NCI-H2171 (cell line): ENCODE measurements at places on chromosomes 7 and 10.

GRCh38 chr10:85315657-85316056, 987.3 kb downstream of the CCSER2 start:
- DNase-seq: no peak

GRCh38 chr7:32496052-32496813, 944 bp downstream of the AVL9 start:
- DNase-seq: peak; percentile 28

- DNase-seq: no peak
Observed at GRCh38 chr7:147711447-147711846, 879.1 kb upstream of the C7orf33 start.

DNA sequence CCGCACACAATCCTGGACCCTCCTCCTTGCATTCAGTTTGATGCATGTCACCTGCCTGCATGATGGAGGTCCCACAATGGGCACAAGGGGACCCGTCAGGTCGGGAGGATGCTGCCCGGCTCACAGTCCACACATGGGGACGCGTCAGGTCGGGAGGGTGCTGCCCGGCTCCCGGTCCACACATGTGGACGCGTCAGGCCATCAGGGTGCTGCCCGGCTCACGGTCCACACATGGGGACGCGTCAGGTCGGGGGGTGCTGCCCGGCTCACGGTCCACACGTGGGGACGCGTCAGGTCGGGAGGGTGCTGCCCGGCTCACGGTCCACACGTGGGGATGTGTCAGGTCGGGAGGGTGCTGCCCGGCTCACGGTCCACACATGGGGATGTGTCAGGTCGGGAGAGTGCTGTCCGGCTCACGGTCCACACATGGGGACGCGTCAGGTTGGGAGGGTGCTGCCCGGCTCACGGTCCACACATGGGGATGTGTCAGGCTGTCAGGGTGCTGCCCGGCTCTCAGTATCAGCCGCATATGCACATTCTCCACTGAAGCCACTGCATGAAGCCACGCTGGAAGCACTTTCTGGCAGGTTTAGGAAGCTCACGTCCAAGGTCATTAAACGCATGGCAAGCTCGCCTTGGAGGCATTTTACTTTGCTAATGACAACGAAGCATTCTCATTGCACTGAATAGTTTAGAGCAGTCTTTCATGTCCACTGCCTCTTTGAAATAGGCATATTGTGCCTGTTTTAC, 50.3 kb downstream of the DIP2C start:
- DNase-seq: no peak

DNA sequence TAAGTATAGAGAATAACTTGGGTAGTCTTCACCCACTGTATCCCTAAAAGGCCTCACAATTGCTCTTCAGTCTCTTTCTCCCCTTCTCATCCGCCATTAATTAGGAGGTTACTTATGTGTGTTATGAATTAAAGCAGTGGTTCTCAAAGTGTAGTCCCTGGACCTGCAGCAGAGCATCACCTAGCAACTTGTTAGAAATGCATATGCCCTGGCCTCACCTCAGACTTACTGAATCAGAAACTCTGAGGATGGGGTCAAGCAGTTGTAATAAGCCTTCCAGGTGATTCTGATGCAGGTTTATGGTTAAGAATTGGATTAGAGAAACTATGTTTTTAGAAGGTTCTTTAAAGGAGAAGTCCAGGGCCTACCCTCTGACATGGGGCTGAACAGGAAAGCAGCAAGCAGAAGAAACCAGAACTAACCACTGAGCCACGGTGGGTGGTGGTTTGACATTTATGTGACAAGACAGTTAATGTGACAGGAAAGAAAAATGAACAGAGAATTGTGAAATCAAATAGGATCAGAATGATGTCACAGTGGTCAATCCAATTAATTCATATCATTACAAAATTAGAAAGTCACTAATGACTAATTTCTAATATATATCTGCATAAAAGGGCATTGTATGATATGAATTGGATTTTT, 37.6 kb downstream of the ENTPD1 start:
- DNase-seq: no peak

DNA sequence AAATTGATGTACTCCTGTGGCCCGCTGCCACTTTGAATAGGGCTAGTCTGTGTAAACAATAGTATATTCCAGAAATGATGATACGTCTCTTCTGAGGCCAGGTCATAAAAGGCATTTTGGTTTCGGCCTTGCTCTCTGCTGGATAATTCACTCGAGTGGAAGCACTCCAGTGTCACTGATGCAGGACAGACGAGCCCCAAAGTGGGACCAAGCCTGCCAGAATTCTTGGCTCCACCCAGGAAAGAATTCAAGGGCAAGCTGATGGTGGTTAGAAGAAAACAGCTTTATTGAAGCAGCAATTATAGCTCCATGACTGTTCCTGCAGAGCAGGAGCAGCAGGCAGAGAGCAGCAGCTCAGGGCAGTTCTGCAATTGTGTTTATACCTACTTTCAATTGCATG, 717.6 kb downstream of the GRM8 start:
- DNase-seq: no peak

- DNase-seq: no peak
Observed at GRCh38 chr10:100888957-100889356, 23.8 kb upstream of the SLF2 start.

GRCh38 chr7:129728875-129729467, 117.5 kb downstream of the NRF1 start:
- no peak for DNase-seq

- DNase-seq: no peak
Observed at GRCh38 chr7:131859147-131859821, 302.9 kb upstream of the PODXL start.

DNA sequence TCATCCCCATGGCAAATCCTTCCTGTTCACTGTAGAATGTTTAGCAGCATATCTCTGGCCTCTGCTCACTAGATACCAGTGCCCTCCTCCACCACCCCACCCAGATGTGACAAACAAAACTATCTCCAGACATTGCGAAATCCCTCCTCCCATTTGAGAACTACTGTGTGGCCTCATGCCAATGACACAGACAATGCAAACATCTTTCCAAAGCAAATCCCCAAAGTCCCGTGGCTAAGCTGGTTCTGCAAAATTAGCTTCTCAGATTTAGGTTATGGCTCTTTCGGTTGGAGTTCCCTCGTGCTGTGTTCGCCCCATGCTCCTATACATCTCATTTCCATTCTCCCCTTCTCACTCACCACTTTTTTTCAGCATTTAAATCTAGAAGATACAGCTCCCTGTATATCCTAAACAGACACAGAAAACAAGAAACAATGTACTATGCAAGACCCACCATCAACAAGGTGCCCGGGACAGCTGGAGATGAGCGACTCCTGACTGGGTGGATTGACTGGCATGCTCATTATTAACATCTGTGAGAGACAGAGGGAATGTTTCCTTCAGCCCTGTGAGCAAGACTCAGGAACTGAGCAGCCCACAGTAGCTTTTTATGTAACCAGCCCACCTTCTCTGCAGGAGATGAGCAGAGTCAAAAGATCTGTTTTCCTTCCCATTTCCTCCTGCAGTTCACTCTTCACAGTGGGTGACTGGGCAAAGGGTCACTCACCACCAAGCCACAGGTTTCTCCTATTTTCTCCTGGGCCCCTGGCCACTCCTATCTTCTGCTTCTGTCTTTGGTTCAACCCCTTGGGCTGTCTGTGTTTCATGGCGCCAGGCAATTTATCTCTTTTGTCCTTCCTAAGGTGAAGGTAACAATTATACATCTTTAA, 225.7 kb upstream of the AOAH start:
- peak; percentile 4 for DNase-seq

DNA sequence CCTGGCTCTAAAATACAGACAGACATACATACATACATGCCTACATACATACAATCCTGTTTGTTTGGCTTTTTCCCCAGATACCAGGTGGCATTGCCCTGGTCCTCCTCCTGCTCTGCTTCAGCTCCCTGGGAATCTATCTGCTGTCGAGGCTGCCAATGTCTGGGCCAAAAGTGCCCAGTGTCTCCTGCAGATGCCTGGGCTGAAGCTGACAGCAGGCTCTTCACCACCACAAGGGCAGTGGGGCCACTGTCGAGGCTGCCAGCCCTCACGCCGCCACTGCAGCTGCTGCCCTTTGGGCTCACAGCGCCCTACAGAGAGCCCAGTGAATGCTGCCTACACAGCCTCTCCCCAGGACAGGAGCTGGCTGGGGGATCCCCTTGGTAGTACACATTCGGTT, 18.0 kb upstream of the STN1 start:
- no peak for DNase-seq

GRCh38 chr7:18675579-18675978, 180.0 kb downstream of the HDAC9 start:
- no peak for DNase-seq

- DNase-seq: no peak
Observed at GRCh38 chr7:148192491-148192890, 398.1 kb upstream of the C7orf33 start.

DNA sequence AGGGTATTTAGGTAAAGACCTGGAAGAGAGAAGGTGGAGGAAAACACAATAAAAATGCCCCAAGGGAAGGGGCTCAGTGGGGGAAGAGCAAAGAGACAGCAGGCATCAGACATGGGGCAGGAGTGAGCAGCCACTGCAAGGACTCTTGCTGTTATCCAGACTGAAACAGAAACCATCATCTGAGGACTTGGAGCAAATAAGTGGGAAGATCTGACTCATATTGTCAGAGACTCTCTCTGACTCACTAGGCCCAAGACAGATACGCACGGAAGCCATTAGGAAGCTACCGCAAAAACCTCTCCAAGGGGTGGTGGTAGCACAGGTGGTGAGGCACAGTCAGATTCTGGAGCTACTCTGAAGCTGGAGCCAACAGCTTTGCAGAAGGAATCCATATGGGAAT, 110.7 kb downstream of the RNF32 start:
- DNase-seq: no peak

- no peak for DNase-seq
Observed at GRCh38 chr7:30910411-30911073, 1.1 kb upstream of the AQP1 start.

DNA sequence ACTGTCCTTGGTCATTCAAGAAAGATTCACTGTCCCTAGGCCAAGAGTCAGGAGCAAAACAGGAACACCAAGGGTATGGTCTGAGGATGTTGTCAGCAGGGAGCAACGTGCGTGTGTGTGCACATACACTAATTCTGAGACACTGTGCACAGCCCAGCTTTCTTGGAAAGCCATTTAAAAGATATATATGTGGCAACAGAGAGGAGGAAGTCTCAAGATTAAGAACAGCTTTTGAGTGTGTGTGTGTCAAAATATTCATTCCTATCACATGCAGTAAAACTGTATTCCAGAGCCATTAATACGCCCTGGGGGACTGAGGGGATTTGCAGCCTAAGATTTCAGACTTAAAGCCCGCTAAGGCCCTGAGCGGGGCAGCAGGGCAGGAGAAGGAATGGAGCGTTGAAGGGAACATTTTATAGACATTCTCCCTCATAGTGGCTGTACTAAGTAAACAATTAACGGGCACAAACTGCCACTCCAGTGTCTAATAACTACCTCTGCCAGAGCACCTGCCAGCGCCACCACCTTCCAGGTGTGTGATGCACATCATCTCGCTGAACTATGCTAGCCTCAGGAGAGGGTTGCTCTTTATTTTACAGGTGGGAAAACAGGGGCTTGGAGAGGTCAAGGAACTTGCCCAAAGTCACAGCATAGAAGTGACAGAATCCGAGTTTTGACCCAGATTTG, 2.0 kb downstream of the NOD1 start:
- no peak for DNase-seq

- no peak for DNase-seq
Observed at GRCh38 chr10:88934900-88935672, 17.5 kb downstream of the ACTA2 start.

DNA sequence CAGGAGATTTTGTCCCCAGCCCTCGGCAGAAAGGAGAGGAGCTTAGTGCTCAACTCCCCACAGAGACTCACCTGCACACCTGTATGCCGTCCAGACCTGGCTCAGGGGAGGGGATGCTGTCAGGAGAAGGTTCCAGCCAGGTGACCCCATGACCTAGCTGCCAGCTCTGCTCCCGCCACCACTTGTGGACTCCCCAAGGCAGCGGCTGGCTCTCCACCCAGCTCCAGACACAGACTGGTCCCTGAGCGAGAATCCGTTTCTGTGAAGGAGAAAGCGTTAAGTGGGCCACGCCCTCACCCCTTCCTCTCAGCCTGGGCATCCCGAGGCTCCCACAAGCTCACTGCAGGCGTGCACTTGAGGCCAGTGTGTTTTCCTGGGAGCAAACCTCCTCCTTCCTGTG, 76.4 kb downstream of the RGS10 start:
- no peak for DNase-seq

GRCh38 chr7:75823198-75823910, 9.7 kb upstream of the CCL24 start:
- no peak for DNase-seq

DNA sequence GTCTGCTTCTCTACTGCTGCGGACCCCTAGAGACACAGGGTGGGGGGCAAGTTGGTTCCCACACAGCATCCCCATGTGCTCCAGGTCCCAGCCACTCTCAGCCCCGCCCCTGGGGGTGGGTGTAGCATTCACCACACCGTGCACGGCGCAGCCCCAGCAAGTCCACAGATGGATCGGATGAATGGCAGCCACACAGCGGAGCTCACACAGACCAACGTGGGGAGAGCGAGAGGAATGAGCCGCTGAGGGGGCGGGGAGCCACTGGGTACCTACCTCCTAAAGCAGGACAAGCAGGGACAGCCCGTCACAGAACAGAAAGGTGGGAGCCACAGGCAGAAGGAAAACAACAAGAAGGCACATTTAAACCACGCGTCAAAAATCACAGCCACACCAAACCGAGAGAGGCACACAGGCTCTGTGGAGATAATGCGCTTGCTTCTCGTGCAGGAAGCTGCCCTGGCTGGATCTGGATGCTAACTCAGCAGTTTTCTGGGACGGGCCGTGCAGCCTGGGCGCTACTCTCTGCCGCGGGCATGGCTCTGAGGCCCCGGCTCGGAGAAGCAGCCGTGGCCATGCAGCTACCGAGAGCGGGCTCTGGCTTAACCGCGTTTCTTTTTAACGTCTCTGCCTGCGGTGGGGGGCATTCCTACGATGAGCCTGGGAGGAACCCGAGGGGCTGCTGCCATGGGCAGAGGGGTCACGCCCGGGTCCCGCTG, 102.5 kb downstream of the CYTH3 start:
- no peak for DNase-seq

DNA sequence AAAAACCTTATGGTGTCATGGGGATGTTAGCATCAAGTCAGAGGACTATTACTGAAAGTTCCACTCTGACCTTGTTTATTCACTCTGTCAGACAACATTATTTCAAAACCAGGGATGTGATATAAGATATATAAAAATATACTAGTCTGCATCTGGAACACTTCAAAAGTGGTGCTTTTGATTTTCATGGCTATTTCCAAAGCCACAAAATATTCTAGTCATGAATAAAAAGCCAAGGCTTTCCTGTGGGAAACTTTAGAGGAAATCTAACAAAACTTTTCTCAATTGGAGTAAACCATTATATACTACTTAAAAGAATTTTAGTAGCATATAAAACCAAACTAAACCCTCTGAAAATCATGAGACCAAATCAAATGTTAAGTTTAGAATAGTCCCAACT, 205.2 kb downstream of the TMEM26 start:
- no peak for DNase-seq
